NCI-H2029 (cell line): ENCODE measurements at places on chromosomes 4 and X.

DNA sequence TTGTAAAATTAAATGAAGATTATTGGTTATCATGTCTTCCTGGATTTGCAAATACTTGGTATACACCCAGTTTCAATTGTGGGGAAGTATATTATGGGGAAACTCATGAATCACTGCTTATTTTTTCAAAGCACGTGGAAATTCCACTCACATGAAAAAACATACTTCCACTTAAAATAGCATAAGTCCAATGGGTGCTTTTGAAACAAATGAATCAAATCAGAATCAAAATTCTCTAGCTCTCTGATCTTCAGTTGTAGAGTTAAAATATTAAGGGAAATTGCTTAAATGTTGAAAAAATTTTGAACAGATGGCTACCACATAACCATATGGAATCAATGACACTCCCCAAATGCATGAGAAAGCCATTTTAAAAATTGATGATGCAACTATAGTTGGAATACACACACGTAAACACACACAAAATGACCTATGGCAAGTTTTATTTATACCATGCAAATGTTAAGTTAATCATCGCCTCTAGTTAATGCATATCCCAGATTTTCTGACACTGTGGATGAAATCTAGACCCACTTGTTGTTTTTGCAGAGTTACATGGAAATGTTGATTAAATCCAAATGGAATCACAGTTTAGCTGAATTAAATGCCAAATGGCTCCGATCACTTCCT, 93.2 kb downstream of the ARSF start:
- DNase-seq: no peak

DNA sequence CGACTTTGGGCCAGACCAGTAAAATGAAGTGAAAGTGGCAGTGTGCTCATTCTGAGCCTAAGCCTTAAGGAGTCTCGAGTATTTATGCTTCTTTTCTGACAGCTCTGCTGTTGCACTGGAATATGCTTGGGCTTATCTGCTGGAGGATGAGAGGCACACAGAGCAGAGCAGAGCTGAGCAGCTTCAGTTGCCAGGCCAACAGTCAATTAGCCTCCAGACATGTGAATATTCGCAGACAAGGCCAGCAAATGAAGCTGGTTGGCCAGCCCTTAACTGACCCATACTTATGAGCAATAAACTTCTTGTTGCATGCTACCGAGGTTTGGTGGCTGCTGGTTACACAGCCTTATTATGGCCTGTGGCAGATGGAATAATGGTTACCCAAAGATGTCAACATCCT, 203.0 kb upstream of the GEMIN8 start:
- no peak for DNase-seq

- no peak for DNase-seq
Measured at GRCh38 chrX:120367402-120368109, 5.7 kb downstream of the ATP1B4 start.

DNA sequence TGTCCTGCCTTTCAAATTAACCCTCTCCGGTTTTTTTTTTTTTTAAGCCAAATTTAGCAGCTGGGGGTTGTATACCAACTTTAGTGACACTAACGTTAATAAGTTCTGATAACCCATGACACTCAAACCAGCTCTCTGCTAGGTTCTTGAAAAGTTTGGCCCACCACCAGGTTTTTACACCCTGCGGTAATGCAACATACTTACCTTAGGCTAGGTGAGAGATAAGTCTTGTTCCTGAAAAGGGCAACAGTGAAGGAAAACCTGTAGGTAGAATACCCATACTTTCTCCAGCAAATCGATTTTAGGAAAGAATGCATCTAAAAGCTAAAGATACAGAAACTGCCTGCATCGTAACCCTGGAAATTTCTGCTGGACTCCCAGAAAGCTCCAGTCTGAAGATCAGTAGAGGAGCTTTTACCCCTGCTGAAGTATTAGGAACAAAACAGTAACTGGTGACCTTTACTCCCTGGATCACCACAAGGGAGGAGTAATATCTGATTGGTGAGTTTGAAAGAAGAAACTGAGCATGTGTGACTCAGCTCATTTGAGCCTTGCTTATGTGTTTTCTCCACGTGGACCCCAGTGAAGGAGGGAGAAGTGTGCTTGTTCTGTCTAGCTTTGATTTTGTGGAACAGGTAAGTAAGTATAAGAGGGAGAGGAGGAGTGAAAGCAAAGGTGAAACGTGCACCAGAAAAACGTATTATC, 34.4 kb upstream of the COX18 start:
- no peak for DNase-seq

DNA sequence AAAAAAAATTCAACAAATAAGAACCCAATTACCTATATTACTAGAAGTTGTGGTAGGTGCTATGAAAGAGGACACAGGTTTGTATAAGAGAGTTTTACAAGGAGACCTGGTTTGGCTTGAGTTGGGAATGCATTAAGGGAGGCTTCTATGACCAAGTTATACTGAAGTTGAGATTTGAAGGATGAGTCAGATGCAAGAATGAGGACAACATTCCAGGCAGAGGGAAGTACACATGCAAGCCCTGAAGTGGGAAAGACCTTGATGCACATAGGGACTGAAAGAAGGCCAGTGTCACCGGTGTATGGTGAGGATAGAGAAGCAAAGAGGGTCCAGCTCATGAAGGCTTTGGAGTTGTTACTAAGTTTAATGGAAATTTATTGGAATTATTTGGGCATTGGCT, 52.2 kb downstream of the ANK2 start:
- no peak for DNase-seq

GRCh38 chr4:149166876-149167275, 648.8 kb downstream of the IQCM start:
- no peak for DNase-seq

GRCh38 chrX:82748906-82749505, 759.1 kb upstream of the POU3F4 start:
- DNase-seq: no peak

GRCh38 chrX:152873361-152873760, 24.5 kb upstream of the ZNF185 start:
- DNase-seq: no peak

DNA sequence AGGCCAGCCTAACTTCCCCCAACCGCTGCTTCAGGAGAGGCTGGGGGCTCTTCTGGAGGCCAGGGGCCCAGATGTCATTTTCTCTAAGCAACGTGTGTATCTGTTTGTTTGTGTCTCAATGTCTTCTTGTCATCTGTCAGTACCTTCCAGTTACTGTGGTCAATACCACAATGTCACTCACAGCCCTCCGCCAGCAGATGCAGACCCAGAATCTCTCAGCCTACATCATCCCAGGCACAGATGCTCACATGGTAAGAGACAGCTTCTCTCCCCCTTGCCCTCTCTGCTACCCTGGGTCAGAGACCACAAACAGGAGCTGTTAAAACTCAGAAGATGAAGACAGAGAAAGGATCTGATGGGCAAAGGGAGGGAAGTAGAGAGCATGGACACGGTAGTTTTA, 5.0 kb downstream of the XPNPEP2 start:
- no peak for DNase-seq

DNA sequence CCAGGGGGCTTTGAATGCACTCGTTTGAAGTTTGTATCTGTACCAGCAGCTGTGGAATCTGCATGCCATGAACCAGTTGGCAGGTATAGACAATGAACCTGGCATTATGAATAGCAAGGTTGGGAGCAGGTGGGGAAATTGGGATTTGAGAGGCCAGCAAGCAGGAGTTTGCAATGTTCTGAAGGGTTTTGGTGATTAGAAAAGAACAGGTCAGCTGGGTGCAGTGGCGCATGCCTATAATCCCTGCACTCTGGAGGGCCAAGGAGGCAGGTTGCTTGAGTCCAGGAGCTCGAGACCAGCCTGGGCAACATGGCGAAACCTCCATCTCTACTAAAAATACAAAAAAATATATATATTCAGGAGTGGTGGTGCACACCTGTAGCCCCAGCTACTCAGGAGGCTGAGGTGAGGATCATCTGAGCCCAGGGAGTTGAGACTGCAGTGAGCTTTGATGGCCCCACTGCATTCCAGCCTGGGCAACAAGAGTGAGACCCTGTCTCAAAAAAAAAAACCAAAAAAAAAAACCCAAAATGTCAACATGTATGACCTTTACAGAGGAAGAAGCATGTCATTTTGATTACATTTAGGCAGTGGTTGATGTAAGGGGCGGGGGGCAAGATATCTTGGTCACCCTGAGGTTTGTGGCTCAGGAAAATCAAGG, 63.9 kb downstream of the TSC22D3 start:
- DNase-seq: no peak

DNA sequence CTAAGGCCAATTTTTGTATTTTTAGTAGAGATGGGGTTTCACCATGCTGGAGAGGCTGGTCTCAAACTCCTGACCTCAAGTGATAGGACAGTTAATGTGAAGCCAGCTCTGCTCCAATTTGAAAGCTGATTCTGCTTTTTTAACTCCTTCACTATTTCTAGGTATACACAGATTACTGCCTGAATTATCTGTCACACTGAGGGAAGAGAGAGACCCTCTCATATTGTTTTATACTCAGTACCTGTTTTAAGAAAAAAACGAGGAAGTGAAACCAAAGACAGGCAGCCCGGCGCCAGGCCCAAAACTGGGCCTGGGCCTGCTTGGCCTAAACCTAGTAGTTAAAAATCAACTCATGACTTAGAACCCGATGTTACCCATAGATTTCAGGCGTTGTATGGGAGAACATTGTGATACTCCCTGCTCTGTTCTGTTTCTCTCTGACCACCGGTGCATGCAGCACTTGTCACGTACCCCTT, 1601.5 kb upstream of the PCDH10 start:
- no peak for DNase-seq

DNA sequence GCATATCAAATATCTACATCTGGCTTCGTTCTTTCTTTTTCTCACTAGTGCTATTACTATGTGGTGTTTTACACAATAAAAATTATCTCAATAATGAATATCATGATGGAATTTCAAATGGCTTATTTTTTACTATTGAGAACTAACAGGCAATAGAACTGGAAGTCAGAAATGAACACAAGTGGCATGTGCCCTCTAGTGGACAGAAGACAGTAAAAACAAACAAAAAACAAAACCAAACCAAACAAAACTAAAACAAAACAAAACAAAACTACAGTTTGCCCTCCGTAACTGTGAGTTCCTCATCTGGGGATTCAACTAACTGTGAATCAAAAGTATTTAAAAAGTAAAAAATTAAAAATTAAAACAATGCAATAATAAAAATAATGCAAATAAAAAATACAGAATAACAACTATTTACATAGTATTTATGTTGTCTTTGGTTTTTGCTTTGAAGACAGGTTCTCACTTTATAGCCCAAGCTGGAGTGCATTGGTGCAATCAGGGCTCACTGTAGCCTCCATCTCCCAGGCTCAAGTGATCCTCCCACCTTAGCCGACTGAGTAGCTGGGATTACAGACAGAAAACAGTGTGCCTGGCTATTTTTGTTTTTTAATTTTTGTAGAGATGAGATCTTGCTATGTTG, 195.6 kb upstream of the TACR3 start:
- no peak for DNase-seq

GRCh38 chrX:28321286-28321685, 266.0 kb upstream of the IL1RAPL1 start:
- DNase-seq: no peak

DNA sequence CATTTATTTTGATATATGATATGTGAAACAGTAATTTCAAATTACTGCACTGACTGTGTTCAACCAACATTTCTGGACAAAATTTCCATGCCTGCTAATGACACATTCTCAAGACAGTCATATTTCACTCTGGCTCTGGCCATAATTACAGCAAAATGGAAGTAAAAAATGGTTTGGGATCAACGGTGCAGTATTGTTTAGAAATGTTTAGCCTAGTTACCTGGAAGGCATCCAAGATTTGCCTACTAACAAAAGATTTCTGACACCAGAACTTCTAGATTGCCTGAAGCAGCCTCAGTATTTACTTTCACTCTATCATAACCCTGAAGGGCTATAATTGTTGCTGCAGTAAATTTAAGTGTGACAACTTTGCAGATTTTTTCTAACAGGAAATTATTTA, 416.3 kb downstream of the PCDH10 start:
- DNase-seq: no peak

DNA sequence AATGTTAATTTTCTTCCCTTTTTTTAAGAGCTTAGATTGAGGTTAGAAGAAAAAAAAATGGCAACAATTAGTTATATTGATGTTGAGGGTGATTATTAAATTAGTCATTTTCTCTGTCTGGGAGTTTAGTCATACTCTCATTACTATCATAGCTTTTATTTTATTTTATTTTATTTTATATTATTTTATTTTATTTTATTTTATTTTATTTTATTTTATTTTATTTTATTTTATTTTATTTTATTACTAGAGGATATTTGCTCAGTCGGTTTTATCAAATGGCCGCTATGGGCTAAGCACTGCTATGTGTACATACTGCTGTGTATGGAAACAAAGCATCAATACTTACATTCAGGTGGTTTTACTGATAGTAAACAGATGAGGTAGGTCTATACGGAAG, 239.5 kb downstream of the RAPGEF2 start:
- no peak for DNase-seq

GRCh38 chr4:109078724-109079123, 223.7 kb downstream of the COL25A1 start:
- no peak for DNase-seq

GRCh38 chrX:139932073-139932900, 566 bp downstream of the ATP11C start:
- no peak for DNase-seq

GRCh38 chr4:138797646-138798045, 217.9 kb upstream of the NOCT start:
- DNase-seq: no peak
